GM23248 (cell line): ENCODE measurements at places on chromosomes 6 and 20.

- peak; percentile 4 for DNase-seq
Observed at GRCh38 chr6:119105282-119105681, 26.8 kb upstream of the FAM184A start.

DNA sequence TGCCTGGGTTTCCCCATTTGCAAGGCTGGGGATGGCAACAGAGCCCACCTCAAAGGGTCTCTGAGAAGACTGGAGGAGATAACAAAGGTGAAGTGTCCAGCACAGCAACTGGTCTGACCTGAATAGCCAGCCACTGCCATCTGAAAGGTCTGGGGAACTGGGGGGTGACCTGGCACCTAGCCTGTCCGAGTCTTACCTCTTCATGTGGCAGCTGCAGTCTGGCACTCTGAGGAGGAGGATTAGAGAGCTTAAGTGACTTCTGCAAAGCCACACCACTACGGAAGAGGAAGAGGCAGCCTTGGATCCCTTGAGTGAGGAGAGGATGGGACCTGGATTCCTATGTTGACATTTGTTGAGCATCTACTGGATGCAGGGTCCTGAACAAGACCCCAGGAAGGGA, 22.2 kb downstream of the C20orf203 start:
- no peak for DNase-seq

GRCh38 chr6:144286503-144287393, 1.6 kb downstream of the UTRN start:
- peak; percentile 86 for DNase-seq

- DNase-seq: no peak
Observed at GRCh38 chr6:158313989-158314388, 1.7 kb downstream of the TULP4 start.

DNA sequence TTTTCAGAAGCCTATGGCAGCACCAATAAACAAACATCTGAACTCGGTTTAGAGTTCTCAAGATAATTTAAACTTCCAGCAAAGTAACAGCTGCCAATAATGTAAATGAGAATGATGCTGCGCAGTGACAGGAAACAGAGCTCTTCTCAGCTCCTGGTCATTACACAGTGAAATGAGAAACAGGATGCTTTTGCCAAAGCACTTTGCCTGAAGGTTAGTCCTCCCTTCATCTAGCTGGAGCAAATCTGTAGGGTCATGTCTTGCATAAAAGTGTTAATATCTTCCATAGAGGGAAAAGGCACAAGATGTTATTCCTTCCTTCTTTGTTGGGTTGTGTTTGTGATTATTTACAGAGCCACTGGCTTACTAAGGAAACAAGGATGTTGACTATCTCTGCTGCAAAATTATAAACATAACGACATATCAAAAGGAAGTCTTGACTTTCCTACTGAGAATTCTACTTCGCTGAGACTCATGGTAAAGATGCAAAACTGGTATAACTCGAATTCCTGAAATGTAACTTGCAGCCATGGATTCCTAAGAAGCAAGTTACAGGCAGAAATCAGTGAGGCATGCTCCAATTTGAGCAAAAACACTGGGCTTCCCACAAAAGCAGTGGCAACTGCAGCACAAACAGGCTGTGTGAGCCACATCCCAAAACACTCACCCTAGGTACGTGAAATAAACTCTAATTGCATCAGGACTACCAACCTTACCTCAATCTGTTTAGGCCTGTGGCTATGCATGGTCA, 102.5 kb upstream of the BEND6 start:
- peak; percentile 34 for DNase-seq

DNA sequence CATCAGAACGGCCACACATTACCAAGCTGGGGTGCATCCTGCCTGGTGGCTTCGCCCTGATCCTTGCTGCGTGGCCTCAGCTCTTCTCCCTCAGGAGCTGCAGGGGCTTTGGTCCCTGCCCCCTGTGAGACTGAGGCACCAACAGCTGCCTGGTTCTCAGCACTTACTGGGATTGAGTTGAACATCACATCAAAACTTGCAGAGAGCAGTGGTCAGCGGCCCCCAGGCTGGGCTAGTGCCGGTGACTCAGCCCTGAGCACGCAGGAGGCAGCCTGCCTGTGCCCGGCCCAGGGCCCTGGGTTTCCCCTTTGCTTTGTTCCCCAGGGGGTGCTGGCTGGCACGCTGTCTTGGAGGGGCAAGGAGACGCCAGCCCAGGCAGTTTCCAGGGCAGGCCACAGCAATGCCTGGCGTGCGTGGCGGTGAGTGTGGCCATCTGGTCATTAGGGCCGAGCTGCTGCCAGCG, 63.3 kb downstream of the DLL1 start:
- DNase-seq: no peak

GRCh38 chr6:74805916-74806696, 399.7 kb downstream of the COL12A1 start:
- DNase-seq: peak; percentile 38

DNA sequence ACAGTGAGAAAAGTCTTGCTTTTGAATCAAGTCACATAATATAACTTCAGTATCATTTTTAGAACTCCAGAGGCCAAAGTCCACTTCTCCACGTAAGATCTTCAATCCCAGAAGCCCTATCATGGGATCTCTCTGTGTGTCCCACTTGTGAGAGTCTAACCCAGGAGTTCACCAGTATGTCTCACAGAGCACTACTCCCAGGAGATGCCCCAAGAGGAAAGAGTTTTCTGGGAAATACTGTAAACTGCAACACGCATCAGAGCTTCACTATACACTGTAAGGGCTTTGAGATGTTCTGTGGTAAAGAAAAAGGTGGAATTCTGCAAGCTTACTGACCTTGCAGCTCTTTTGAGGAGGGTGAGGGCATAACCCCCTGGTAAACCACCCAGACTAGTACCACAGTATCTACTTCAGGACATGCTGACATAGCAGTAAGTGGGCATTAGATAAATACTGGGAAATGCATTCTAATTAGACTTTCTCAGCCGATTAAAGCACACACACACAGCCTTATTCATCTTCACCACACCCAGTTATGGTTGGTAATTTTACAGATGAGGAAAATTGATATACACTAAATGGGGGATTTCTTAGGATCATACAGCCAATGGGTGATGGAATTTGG, 12.3 kb downstream of the DCBLD1 start:
- DNase-seq: no peak

GRCh38 chr6:37946057-37946456, 126.5 kb downstream of the ZFAND3 start:
- DNase-seq: no peak

DNA sequence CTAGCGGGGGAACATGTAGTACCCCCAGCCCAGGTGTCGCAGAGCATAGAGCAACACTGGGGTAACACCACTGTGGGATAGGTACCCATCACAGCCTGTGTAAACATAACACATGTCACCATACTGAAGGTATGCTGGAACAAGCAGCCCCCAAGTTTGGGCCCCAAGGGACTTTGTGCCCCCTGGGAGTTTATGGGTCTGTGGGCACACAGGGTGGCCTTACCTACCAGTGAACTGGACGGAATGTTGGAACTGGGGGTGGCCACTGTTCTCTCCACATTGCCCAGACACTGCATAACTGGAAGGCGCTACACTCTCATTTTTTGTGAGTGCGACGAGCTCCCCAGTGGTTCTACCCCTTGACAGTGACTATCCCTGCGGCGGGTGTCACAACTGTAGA, 28.5 kb downstream of the HDDC2 start:
- DNase-seq: no peak
